HepG2 (cell line): ENCODE measurements at places on chromosomes 6 and 20. TPM values are rescaled to one million over a fixed set of nuclear protein-coding genes. Genes with fewer than 3 reads are reported as not detected.

GRCh38 chr20:58073945-58074856 lies 154.3 kb downstream of the ANKRD60 start:
- DNase-seq, result no peak

- DNase-seq, result no peak
Measured at GRCh38 chr20:57203986-57204385, 62.5 kb downstream of the BMP7 start.

DNA sequence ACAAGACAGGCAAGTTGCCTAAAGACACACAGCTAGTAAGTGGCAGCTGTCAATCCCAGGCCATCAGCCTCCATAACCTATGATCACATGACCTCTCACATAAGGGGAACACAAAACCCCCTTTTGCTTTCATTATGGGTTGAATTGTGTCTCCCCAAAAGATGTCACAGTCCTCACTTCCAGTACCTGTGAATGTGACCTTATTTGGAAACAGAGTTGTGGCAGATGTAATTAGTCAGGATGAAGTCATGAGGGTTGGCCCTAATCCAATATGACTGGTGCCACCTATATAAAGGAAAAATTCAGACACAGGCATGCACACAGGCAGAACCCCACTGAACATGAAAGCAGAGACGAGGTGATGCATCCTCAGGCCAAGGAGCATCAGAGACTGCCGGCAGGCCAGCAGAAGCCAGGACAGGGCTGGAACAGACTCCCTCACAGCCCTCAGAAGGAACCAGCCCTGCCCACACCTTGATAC lies 33.6 kb downstream of the GFOD1 start:
- DNase-seq, result no peak

GRCh38 chr20:39290575-39290974 lies 328.4 kb downstream of the DHX35 start:
- DNase-seq, result no peak

DNA sequence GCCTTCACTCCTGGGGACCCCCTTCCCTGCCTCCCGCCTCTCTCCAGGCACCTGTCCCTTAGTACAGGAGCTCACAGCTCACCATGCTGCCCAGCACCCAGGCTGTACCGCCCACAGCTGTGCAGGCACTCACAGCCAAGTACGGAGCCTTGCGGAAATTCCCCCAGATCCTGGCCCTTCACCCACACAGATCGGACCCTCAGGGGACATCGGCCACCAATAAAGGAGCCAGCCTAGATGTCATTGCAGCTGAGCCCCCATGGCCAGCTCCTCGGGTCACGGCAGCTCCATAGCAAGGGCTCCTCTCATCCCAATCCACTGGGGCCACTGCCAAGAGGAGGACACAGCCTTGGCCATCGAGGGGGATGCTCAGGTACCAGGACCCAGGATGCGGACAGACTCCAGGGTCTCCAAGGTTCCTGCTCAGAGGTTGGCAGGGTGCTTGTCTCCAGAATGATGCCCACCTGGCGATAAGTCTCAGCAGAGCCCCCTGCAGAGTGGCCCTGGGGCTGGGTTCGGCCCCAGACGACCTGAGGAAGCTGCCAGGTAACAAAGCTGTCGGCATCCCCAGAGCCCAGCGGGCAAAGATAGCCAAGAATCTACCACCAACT lies 82.3 kb downstream of the YTHDF1 start:
- no peak for DNase-seq

DNA sequence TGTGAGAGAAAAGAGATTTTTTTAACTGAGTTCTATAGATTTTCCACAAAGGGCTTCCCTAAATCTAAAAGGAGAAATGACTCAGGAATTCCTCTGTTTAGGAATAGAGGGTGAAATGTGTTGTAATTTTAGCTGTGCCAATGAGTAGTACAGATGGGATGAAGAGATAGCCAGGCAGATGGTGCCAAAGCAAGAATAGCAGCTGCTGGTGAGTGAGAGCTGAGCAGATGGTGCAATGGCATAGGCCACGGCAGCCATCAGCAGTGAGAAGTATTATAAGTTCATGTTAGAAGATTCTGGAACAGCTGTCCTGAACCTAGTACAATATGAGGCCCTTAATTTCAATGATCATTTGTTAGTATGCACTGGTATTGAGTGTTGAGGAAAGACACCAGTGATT lies 40.2 kb upstream of the CRISP1 start:
- DNase-seq, result no peak

DNA sequence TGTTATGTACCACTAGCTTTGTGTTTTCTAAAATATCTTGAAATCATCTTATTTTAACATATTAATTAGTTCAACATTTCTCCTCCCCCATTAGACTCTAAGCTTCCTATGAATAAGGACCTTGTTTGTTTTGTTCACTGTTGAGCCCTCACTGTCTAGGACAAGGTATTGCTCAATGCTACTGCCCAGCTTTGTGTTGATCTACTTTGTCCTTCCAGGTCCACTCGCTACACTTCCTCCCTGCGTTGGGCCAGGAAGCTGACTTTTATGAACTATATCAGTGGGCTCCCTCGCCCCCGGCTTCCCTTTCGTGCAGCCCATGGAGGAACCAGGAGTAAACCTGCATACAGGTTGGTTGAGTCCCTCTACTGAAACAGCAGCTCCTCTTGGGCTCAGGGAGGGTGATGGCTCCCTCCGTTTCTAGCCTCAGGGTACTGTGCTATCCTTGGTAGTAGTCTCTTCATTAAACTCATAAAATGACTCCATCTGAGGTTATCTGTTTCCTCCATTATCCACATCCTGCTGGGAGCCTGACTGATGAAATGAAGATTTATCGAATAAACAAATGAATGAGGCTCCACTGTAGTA lies 272.5 kb downstream of the CLIC5 start:
- peak; percentile 57 for DNase-seq

DNA sequence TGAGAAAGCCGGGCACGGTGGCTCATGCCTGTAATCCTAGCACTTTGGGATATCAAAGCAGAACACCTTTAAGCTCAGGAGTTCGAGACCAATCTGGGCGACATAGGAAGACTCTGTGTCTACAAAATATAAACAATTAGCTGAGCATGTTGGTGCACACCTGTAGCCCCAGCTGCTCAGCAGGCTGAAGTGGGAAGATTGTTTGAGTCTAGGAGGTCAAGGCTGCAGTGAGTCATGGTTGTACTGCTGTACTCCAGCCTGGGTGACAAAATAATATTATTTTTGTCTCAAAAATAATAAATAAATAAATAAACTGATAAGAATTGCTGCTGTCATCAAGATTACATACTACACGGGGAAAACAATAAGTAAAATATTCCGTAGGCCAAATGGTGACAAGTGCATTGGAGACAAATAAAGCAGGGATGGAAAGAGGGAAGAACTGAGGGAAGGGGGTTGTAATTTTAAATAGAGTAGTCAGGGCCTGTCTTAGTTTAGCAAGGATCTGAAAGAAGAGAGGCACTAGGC lies 14.0 kb upstream of the TOP1 start:
- DNase-seq, result peak; percentile 49

GRCh38 chr6:87851674-87852299 lies 149.8 kb upstream of the AKIRIN2 start:
- no peak for DNase-seq

- no peak for DNase-seq
Measured at GRCh38 chr6:125749865-125750691, 646 bp downstream of the HEY2 start.

- DNase-seq, result no peak
Measured at GRCh38 chr6:166165558-166166313, 1.9 kb downstream of the TBXT start.

Gene C20orf144
- 0.09 and 0.14 TPM in 2 replicates for total RNA-seq

Gene NSFL1C
- total RNA-seq, result 62.7 and 74.0 TPM in 2 replicates

Gene DNMT3B
- 13.2 and 13.9 TPM in 2 replicates for total RNA-seq

Gene PGC
- 225 and 502 TPM in 2 replicates for total RNA-seq
